ENCODE measurements at places on chromosomes 5 and 9.

- DNase-seq, result no peak
These were observed 41.9 kb downstream of the NIM1K start for GRCh38 chr5:43233946-43234345.

DNA sequence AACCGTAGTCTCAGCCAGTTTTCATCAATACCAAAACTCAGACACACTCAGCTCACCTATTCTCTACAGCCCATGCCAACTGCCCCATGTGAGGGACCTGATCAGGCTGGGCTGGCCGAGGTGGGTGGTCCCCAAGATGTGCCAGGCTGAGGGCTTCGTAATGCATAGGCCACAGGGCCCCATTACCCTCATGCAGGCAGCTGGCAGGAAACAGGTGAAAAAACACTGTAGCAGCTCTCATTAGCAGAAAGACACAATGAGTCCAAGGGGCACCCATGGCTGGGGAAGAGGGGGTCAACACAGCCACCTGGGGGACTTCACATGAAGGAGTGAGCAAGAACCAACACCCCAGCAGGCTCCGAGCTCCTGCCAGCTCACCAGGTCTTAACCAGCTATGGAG lies 8.2 kb downstream of the IPPK start:
- DNase-seq, result no peak

DNA sequence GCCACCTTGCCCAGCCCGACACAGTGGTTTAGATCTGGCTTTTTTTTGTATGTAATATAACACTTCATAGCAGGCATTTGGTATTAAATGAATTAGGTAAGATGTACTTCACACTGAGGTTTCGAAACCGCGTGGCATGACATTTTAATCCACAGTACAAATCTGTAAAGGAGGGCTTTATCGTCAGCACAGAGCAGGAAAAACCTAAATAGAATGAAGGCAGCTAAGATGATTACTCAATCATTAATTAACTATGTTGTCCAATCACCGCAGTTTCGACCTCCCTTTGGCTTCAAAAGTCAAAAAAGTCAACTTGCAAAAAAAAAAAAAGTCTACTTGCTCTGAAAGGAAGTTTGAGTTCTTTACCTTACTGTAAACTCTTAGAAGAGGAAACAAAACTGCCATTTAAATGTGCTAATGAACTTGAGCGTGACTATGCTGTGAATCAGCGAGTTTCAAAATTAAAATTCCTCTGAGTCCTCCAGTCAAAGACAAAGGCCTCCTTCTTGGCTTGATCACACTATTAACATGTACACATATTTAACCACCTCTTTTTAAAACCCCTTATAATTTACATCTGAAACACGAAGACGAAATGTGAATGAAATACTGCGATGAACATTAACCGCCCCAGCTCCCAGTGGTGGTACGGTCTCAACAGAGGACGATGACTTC lies 698 bp upstream of the SEC24A start:
- peak; percentile 27 for DNase-seq

- no peak for DNase-seq
These were observed 553.8 kb downstream of the PTPRD start for GRCh38 chr9:10059044-10059443.

DNA sequence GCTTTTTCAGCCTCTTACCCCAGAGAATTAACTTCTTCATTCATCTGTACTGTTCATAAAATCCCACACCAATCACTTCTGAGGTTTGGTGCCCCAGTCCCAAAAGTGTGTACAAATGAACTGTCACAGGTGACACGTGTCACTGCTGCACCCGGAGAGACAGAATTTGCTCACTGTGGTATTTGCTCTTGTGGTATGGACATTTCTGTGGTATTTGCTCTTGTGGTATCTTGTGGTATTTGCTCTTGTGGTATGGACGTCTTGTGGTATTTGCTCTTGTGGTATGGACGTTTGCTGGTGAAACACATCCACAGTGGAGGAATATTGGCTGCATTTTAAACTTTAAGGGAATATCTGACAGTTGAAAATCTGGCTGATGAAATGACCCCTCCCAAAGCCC lies 214.9 kb upstream of the DAP start:
- DNase-seq, result no peak

GRCh38 chr9:78072586-78073199 lies 41.1 kb upstream of the GNAQ start:
- no peak for DNase-seq

GRCh38 chr9:13111778-13112177 lies 167.7 kb downstream of the MPDZ start:
- DNase-seq, result no peak

- DNase-seq, result no peak
These were observed 29.4 kb downstream of the CAMSAP1 start for GRCh38 chr9:135877791-135878527.

DNA sequence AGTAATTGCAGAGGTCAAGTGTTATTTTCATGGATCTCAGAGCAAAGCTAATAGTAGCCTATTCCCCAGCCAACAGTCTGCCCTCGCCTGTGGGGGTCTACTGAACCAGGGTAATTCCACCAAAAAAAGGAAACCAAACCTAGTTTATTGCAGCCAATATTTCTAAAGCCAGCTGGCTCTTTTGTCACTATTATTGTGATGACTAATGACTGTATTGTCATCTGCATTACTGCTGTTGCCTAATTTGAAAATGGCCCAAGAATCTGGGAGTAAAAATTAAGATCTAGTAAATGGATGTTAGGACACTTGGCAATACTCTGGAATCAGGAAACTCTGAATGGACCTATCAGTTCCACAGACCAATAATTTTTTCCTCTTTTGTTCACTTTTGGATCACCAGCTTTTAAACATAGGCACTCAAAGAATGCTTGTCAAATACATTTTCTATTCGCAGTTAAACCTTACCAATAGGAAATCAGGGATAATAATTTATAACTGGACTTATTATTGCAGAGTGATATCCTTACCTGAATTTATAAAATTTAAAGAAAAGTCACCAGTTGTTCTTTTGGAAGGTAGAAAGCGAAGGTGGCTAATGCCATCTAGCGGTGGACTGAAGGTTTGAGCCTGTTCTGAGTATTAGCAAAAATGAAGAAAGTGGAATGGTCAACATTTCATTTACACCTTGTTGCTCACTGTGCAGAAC lies 69.2 kb downstream of the SYK start:
- peak; percentile 13 for DNase-seq

- no peak for DNase-seq
These were observed 14.6 kb upstream of the BNC2 start for GRCh38 chr9:16884952-16885513.

DNA sequence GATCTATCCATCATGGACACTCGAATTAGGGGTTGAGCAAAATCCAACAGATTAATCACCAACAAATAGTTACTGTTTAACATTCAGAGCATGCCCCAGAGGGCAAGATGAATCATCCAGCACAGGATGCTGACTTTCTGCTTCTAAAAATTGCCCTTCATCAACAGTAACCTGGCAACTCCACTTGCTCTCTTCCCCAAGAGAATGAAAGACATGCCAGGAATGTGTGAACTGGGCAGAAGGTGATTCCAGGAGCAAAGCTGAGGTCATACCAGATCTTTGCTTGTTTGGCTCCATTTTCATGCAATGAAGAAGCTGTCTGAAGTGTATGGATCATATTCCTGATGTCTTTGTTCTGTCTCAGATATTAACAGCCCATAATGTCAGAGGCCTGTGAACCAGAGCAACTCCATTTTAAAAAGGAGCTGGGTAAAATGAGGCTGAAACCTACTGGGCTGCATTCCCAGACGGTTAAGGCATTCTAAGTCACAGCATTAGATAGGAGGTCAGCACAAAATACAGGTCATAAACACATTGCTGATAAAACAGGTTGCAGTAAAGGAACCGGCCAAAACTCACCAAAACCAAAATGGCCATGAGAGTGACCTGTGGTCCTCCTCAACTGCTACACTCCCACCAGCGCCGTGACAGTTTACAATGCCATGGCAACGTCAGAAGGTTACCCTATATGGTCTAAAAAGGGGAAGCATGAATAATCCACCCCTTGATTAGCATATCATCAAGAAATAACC lies 2.5 kb upstream of the ZNF367 start:
- peak; percentile 22 for DNase-seq

DNA sequence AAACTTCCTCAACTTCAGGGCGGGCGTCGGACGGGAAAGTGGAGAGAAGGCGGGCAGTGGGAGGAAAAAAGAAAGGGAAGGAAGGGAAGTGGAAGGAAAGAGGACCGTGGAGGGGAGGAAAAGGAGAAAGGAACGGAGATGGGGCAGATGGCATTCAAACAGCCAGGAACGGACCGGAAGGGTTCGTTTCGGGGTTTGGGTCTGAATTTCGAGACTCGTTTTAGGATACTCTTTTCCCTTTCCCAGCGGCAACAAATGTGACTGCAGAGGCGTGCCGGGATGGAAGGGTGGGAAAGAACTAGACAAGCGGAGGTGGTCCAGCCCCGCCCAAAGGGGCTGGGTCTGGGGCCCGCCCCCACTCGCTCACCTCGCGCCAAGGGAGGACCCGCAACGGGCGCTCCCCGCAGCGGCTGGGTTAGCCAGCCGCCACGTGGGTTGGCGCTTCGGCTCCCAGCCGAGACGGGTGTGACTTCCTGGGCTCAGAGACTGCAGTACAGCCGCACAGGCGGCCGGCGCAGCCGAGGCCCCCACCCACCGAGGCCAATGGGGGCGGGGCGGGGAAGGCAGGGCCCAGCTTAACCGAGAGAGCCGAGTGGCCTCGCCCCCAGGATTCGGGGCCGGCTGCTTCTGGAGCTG lies 2.7 kb downstream of the VCAN start:
- DNase-seq, result no peak

DNA sequence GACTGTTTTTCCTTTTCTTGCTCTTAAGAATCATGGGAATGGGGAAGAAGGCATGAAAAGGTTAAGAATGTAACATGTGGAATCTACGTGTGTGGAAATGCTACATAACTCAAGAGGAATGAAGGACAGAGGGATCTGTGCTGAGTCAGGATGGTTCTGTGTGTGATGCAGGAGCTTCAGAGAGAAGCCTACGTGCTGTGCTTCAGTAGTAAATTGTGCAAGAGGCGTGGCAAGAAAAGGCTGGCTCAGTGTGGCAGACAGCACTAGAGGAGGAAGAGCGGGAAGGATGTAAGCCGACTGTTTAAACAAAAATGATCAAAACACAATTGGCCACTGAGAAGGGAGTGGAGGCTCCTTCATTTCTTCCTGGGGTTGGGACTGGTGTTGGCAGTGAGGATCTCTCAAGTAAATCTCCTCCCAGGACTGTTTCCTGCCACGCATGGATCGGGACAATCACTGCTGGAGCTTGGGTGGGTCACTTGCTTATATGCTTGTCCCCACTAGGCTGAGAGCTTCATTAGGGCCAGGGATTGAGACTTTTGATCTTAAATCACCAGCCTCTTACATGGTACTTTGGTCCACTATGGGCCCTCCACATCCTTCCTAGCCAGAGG lies 59.4 kb upstream of the BASP1 start:
- no peak for DNase-seq

GRCh38 chr9:121735065-121735792 lies 83.8 kb downstream of the DAB2IP start:
- no peak for DNase-seq

GRCh38 chr9:91428436-91428835 lies 4.8 kb upstream of the NFIL3 start:
- DNase-seq, result no peak

- no peak for DNase-seq
These were observed 58.8 kb downstream of the SYK start for GRCh38 chr9:90860382-90860781.

DNA sequence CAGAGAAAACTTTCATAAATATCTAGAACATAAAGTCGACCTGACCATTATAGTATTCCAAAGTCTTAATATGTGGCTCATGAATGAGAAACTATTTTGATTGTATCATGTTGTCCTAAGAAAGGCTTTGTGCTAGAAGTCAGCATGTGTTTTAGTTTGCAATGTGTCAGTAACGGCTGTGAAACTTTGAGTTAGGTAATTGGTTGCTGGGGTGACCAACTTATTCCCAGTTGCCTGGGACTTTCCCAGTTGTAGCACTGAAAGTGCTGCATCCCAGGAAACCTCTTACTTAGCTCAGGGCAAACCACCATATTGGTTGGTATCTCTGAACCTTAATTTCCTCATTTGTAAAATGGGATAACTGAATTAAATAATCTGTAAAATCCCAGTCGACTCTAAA lies 114.6 kb upstream of the SLC12A2 start:
- DNase-seq, result no peak

DNA sequence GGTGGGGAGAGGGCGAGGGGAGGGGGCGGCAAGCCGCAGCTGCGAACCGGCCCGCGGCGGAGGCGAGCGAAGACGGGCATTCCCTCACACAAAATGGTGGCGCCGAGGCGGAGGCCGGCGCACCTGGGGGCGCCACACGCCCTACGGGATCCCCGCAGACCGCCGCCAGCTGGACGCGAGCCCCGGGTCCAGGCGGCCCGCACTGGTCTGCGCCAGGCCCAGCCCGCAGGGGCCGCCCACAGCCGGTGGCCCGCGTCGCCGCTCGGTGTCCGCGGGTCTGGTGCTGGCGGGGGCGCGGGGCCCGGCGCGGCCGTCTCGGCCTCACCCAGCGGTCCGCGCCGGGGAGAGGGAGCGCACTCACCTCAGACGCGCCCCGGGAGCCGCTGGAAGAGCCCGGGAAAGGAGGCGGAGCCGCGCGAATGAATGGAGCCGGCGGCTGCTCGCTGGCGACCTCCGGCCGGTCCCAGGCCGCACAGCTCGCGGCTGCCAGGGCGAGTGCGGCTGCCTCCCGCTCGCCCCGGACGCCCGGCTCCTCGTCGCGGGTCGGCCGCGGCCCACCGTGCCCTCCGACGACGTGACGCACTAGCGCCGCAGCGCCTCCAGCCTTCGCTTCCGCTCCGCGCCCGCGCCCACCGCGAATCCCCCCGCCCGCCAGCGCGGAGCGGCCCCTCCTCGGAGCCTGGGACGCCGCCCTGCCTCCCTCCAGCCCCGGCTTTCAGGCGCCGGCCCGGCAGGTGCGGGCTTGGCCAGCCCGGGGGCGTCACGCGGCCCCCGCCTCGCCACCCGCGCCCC lies at the start of gene FAM169A:
TSS of gene FAM169A (minus strand) at position 584 of the 792 bp plus-strand sequence. CDS start 24,711 bp downstream, outside the sequence.
- DNase-seq, result peak; percentile 22

DNA sequence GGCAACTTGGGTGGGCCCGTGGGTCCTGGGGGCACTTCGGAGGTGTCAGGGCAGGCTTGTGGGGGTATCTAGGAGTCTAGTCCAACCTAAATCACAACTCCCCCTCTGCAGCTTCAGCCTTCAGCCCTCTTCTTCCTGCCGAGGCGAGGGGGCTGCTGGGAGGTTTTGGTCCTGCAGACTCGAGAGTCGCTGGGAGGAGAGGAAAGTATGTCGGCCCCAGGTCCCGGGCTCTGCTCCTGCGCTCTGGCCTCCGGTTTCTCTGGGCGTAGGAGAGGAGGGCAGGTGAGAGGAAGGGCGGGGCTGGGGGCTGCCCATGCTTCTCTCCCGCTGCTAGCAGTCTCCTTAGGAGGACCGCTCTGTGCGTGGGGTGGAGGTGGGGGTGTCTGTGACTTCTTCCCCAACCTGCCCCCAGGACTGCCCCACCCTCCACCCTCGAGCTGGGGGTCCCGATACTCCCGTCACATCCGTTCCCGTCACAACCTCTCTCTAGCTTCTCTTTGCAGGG lies 139.8 kb upstream of the COL5A1 start:
- DNase-seq, result no peak

- no peak for DNase-seq
These were observed 10.2 kb upstream of the GABRP start for GRCh38 chr5:170773024-170773985.
